Stimulated activated CD4-positive, alpha-beta T cell treated with anti-CD3 and anti-CD28 coated beads, Interleukin-4, amount 100 ng/mL, for 1 hour (primary cell): ENCODE measurements at places on chromosomes 7 and 10.
A peak's percentile ranks its signal among the peaks of the same experiment; 100 is the strongest.

DNA sequence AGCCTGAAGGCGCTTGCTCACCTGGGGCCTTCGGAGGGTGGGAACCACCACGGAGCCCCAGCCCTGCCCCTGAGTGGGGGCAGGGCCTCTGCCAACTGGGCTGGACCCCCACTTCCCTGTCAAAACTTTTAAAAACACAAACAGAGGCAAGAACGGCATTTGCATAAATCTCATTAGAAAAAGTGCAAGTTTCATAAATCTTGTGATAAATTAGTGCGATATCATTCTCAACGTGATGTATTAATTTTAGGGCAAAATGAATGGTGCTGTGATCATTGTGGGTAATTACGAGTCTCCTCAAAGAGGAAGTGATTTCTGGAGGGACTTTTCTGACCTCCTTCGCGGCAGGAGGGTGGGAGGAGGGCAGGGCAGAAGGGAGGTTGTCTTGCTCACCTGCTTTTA is 98.3 kb downstream of the CDH23 start:
- DNase-seq = no peak

DNA sequence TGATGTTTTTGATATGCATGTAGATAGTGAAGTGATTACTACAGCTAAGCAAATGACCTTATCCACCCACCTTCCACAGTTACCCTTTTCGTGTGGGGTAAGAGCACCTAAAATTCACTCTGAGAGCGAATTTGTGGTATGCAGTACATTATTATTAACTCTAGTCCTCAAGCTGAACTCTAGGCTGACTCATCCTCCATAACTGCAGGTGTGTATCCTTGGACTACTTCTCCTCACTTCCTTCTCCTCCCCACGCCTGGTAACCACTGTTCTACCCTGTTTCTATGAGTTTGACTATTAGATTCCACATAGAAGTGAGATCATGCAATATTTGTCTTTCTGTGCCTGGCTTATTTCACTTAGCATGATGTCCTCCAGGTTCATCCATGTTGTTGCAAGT is 484.6 kb downstream of the GATA3 start:
- DNase-seq = no peak

DNA sequence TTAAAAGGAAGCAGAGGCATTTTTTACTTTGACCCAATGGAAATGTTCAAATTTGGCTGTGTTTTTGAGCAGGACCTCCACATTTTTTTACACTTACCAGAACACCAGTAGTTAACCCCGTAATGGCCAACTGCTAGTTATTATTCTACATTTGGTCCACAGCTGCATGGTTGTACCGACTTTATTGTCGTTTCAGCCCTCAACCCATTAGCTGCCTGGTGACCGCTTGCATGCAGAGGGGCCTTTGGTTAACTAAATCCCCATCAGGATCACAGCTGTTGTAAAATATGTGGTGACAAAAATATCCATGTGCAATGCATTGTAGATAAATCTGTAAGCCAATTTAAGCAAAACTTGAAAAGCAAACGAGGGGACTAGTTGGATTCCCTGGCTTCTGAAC is 342.2 kb upstream of the MEOX2 start:
- DNase-seq = no peak

GRCh38 chr10:64271983-64272382 is 750.8 kb downstream of the REEP3 start:
- DNase-seq = no peak

DNA sequence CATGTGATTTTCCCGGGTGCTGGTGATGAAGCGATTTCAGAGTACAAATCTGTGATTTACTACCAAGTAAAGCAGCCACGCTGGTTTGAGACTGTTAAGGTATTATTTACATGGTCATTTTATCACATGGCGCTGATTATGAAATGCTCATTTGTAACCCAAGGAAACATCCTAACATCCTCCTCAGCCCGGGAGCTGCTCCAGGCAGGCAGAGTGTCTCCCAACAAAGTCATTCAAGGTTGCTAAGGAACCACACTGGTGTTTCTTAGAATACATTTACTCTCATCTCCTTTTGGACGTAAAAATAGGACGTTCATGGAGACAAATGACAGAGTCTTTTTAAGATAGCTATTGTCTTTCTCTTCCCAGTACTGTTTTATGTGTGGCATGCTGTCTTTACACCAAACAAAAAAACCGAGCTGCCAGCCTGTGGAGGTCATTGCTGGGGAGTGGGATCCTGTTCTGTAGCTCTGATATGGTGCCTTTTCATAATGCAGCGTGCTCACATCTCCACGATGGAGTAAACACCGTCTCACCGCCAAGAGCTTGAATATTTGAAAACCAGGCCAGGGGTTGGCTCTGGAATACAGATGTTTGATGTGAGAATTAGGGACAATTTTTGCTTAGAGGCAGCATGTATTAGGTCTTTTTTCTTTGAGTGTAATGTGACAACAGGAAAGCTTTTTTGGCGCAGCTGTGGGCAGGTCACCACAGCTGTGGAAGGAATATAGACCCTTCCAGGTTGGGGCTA is 119.6 kb downstream of the DOCK1 start:
- DNase-seq = no peak

GRCh38 chr7:129898502-129899160 is 54.1 kb downstream of the UBE2H start:
- no peak for DNase-seq

- DNase-seq = no peak
Measured at GRCh38 chr10:110006358-110007160, 1.2 kb upstream of the ADD3 start.

GRCh38 chr10:101668566-101668965 is 26.4 kb downstream of the FBXW4 start:
- DNase-seq = no peak

- no peak for DNase-seq
Measured at GRCh38 chr7:136086712-136087111, 109.6 kb upstream of the MTPN start.

GRCh38 chr10:14491811-14492210 is 161.1 kb upstream of the FRMD4A start:
- DNase-seq = no peak

- no peak for DNase-seq
Measured at GRCh38 chr7:70694971-70695794, 436.8 kb upstream of the GALNT17 start.

DNA sequence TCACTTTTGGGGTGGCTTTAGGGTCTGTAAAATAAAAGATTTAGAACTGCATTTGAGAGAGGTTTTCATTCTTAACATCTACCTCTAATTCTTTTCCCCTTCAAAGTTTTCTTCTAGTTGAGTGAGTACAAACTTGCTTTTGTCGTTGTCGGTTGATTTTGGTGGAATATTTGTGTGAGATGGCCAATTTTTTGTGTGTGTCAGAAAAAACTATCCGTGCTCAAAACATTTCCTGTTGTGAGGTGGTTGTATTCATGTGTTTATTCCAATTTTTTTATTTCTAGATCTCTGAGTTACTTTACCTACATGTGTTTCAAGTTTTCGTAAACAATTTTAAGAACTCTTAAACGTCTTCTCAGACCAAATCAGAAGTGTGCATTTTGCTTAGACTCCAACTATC is 1.6 kb downstream of the AHR start:
- DNase-seq = no peak

DNA sequence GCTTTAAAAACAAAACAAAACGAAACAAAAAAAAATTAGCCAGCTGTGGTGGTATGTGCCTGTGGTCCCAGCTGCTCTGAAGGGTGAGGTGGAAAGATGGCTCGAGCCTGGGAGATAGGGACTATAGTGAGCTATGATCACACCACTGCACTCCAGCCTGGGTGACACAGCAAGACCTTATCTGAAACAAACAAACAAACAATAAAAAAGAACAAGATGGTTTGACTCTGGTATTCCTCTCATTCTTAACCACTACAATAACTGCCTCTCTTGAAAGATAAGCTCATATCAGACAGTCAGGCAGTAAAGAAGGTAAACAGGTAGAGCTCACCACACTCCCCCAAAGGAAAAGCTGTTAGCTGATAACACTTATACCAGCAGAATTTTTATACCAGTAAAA is 14.1 kb upstream of the DUSP5 start:
- no peak for DNase-seq

DNA sequence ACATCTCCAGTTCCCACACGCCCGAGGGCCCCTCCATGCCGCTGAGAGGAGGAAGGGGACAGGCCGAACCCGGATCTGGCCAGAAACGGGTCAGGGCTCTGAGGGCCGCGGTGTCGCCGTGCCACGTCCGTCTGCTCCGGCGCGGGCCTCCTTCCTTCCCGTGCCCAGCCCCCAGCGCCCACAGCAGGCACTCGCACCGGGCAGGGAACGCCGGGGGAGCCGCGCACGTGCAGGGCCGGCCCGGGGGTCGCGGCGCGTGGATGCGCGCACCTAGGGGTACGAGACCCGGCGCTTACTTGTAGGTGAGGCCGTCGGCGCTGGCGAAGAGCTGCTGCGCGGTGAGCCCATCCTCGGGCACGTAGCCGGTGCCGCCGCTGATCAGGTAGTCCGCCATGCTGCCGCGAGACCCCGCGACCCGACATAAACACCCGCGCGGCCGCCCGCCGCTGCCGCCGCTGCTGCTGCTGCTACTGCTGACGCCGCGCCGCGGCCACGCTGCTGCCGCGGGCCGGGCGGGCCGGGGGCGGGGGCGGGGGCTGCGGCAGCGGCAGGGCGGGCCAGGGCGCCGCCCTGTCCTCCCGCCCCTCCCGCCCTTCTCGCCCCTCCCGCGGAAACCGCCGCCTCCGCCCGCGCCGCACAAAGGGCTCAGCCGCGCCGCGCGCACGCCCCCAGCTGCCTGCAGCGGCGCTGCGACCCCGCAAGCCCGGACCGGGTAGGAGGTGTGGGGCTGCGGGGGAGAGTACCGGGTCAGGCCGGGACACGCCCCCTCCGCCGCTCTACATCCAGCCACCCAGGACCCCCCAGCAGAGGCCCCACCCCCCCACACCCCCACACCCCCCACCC is 4.1 kb downstream of the IMPDH1 start:
- DNase-seq = peak; percentile 66

DNA sequence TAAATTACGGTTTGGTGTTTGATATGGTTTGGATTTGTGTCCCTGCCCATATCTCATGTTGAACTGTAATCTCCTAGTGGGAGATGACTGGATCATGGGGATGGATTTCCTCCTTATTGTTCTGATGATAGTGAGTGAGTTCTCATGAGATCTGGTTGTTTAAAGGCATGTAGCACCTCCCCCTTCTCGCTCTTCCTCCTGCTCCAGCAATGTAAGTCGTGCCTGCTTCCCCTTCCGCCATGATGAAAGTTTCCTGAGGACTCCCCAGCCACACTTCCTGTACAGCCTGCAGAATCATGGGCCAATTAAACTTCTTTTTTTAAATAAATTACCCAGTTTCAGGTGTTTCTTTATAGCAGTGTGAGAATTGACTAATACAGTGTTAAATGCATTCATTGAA is 116.6 kb downstream of the DOCK4 start:
- DNase-seq = no peak

GRCh38 chr10:69643779-69644657 is 14.0 kb downstream of the FAM241B start:
- no peak for DNase-seq

DNA sequence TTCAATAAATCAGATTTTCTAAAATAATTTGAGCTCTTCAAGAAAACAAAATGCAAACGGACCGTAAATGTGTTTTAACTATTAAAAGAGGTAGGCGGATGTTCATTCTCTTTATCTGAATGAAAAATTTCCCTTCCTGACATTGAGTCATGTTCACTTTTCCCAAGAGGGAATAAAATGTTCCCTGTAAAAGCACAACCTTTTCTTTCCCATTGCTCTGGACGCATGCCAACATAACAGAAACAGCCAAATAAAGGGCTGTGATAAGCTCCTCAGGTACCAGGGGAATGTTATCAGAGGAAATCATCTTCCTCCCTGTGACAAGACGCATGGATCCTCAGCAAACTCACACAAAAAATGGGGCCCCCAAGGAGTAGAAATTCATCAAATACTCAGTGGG is 251.8 kb downstream of the MTERF1 start:
- DNase-seq = no peak

DNA sequence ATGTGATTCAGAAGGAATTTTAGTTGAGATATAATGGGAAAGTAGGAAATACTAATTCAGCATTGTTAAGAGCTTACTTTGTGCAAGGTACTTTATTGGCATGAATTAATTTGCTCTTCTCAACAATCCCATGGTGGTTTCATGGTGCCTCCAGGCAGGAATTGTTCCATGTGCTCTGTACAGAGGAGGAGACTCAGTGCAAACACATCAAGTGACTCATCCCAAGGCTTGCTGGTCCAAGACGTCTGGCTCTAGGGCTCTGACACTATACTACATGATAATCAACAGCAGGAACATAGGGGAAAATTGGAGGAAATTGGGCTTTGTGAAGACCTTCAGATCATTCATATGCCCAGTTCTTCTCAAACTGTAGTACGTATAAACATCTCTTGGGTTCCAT is 66.5 kb upstream of the PRKG1 start:
- no peak for DNase-seq

GRCh38 chr7:100545360-100546128 is 6.5 kb downstream of the AGFG2 start:
- DNase-seq = peak; percentile 41

DNA sequence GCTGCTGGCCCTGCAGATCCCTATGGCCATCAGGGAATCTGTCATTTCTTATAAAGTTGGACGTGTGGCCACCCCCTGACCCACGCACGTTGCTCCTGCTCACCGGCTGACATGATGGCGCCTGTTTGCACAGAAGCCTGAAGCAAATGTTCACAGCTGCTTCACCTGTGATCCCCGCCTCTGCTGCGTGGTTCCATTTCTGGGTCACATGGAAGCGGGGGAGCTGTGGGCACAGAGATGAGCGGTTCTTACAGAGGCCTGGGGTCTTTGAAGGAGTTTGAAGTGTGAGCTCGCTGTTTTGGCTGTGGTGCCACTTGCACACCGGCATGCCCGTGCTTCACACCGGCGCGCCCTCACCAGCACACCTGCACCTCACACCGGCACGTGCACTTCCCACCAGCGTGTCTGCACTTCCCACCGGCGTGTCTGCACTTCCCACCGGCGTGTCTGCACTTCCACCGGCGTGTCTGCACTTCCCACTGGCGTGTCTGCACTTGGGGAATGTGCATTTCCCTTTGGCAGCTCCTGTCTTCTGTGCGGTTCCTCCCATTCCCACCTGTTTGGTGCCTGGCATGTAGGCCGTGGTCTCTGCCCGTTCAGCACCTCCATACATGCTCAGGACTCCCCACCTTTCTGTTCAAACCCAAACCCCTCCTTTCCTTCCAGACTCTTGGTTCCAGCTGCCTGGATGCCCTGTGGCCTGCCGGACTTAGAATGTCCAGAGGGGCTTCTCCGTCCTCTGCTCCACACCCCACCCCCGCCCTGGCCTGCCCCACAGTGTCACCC is 86.7 kb downstream of the INPP5A start:
- DNase-seq = no peak
